Smooth muscle cell of the brain vasculature (primary cell): ENCODE measurements at places on chromosomes 7 and 10.

DNA sequence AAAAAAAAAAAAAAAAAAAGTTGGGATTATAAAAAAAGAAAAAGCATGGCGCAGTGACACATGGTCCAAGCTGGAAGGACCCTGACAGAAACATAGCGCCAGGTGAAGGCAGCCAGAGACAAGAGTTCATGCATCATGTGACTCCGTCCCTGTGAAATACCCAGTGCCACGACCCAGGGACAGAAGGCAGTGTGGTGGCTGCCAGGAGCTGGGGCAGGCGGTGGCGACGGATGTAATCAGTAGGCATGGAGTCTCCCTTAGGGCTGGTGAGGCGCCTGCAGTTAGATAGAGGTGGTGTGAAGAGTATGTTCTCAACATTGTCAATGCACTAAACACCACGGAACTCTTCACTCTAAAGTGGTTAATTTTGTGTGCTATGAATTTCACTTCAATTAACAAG lies 43.9 kb downstream of the STK32C start:
- no peak for DNase-seq

DNA sequence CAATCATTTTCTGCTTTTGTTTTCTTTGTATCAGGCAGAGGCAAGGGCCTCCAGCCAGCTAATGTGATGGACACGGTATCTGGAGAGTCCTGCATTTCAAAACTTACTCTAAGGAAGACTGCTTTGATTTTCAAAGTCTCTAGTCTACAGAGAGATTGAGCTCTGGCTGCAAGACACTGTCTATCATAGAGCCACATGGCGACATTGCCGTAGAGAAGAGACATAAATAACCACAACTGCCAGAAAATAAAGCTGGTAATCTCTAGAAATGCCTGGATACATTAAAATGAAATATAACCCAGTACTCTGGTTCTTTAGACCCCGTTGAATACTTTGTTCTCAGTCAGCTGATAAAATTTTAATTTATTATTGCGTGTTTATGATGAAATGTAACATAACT lies 90.8 kb downstream of the OTUD1 start:
- DNase-seq: no peak

- DNase-seq: no peak
Observed at GRCh38 chr7:12540850-12541249, 29.7 kb upstream of the SCIN start.

GRCh38 chr7:94205529-94205928 lies 189.2 kb upstream of the COL1A2 start:
- no peak for DNase-seq

DNA sequence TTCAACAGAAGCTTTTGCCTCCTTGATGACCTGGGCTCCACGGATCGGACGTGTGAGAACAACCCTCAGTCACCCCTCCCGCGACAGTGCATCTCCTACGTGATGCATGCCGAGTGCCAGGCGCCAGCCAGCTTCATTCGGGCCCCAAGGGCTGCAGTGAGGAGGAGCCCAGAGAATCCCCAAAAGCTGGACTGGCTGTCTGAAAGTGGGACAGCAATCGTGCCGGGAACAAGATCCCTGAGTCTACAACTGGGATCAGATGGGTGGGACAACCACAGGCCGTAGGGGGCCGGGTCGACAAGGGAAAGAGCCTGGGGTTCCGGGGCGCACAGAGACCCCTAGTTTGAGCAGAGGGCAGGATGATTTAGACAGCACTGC lies 27.2 kb downstream of the EBF3 start:
- DNase-seq: no peak

DNA sequence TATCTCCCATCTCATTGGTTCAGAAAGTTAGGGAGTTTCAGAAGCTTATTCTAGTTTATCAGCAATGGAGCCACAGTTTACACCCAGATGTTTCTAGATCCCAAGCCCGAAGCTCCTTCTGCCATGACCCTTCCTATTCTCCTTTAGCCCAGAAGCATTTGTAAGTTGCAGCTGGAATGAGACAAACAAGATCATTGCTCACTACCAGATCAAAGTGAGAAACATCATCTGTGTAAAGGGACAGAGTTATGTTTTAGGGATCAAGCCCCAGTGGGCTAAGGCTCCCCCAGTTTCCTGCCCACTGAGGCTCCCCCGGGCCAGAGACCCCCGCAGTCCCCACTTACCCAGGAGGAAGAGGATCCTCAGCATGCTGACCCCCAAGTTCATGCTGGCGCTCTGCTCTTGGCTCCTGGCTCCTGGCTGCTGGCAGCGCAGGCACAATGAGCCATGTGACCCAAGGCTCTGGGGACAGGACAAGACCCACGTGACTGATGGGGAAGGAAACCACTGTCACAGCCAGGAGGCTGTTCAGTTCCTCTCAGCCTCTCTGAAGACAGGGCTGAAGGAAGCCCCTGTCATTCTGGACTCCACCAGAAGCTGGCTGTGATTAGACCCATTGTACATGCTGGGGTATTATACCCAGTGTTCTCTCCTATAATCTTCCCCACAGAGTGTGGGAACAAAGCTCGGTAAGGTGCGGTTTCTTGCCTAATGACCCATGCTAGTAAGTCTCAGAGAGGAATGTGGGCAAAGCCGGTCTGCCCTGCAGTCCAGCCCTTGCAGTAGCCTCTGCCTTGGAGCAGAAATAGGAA lies at the start of gene TMEM273:
TMEM273 (minus strand) TSS at position 442 of the 812 bp plus-strand sequence; CDS start at position 387, 55 bp downstream.
- no peak for DNase-seq

DNA sequence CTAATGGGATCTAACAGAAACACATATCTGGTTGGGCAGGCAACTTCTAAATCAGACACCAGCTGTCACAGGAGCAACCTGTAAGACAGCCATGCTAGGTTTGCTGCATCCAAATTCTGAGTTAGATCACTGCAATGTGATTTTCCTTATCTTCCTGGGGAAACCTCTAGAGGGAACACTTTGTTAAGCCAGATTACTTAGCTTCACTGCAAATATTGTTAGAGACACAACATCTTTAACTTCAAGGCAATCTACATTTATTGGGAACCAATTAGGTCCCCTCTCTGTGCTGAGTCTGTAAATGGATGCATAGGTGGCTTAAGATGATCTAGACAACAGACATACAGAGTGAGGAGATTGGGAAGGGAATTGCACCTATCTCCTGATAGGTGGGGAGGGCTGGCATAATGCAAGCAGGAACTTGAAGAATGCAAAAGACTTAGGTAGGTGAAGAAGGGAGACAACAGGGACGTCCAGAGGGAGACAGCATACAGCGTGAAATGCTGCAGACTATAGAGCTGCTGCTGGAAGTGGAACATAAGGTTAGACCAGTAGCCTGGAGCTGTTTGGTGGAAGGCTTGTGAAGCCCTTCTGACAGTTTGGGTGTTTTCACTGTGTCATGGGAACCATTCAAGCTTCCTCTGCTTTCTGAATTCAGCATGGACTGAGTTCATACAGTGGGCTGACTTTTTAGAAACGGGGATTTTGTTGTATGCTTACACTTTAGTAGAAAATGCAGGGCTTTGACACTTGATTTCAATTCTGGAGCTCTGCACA lies 109.8 kb upstream of the ELMO1 start:
- no peak for DNase-seq

DNA sequence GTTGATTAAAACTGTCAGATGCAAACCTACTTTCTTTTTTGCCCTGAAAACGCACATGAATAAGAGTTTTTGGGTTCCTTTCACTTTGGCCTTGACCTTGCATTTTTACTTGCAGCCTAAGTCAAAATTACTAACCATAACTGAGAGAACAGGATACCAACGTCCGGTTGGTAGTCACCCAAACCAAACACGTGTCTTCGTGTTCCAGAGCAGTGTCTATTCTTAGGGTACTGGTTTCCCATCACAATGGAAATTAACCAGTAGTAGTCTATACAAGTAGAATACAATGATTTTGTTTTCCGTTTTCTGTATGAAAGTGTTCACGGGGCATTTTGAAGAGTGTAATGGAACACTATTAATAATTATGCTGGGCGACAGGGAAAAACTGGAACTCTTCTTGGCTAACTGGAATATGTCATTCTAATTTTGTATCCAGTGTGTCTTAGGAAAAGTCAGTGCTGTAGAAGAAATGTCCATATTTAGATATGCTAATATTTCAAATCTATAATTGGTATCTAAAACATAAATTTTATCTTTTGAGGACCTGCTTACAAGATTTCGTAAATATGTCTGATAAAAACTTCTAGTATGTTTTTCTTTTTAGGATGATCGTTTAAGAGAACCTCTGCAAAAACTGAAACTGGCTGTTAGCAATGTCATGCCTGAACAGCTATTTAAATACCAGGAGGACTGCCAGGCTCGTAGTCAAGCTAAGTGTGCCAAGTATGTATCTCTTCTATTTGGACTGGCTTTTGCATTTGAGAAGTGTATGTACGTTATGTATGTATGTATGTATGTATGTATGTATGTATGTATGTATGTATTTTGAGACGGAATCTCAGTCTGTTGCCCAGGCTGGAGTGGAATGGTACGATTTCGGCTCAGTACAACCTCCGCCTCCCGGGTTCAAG lies 40.9 kb downstream of the UBN2 start:
- no peak for DNase-seq

DNA sequence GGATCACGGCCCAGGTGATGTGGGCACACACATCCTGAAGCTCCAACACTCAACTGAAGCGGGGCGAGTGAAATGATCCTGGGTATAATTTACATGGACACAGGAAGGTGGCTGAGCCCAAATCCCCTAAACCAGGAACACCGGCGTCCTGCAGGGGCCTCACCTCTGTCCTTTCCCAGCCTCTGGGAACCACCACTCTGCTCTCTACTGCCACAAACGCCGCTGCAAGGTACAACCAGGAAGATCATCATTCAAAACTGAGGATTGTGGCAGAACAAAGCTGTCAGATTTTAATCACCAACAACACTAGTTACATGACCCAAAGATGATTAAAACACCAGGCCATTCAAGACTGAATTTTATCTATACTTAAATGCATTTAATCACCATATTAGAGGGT lies 104.0 kb downstream of the DIP2C start:
- DNase-seq: no peak

DNA sequence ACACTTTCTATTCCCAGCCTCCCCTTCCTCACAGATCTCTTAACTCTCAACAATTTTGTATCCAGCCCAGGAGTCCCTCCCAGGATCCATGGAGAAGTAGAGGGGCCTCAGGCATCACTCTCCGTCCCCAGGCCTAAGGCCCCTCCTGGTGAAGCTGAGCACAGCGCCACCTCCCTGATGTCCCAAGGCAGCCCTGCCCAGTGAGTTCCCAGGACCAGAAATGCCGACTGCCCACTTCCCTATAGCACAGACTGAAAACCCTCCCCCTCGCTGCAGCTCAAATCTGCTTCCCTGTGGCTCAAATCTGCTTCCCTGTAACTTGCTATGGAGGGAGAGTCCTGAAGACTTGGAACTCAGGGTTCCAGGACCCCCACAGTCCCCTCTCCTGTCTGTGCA lies 35.6 kb downstream of the YKT6 start:
- DNase-seq: no peak

GRCh38 chr7:13797545-13797944 lies 191.9 kb downstream of the ETV1 start:
- DNase-seq: peak; percentile 31

- no peak for DNase-seq
Observed at GRCh38 chr7:2631946-2632732, at the start of gene TTYH3. Gene TTYH3 (plus strand): TSS chr7:2631986. CDS start chr7:2632156, 170 bp downstream.

- DNase-seq: no peak
Observed at GRCh38 chr7:151168003-151168786, 701 bp upstream of the GBX1 start.

DNA sequence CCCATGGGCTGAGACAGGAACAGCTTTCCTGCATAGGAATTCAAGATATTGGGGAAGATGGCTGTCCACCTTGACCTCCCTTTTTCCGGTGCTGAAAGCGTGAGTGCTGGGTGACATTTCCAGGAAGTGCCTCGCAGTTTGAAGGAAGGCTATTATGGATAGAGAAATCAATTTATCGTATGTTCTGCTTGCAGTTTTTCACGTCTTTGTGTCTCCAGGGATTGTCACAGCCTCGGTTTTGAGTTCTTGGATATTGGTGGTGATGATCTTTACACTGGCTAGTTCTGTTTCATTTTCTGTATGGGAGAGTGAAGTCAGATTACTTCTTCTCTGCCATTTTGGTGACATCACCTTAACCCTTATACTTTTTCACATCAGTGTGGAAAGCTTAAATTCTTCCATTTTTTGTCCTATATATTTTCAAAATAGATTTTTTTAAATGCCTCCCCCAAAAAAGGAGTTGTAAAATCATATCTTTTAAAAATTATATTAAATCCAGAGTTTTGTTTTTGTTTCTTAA lies 102.5 kb upstream of the APBB1IP start:
- DNase-seq: no peak

- no peak for DNase-seq
Observed at GRCh38 chr7:25669961-25670841, 441.9 kb upstream of the NPVF start.

DNA sequence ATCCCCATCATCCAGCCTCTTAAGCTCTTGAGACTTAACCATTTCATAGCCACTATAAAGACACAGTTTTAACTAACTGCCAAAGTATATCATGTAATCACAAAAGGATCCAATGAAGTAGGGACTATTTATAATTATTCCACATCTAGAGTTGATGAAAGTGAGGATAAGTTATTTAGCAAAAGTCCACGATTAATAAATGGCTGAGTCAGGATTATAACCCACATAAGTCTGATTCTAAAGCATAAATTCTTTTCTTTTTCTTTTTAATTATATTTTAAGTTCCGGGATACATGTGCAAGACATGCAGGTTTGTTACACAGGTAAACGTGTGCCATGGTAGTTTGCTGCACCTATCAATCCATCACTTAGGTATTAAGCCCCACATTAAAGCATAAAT lies 166.1 kb downstream of the PPP1R3A start:
- DNase-seq: no peak

DNA sequence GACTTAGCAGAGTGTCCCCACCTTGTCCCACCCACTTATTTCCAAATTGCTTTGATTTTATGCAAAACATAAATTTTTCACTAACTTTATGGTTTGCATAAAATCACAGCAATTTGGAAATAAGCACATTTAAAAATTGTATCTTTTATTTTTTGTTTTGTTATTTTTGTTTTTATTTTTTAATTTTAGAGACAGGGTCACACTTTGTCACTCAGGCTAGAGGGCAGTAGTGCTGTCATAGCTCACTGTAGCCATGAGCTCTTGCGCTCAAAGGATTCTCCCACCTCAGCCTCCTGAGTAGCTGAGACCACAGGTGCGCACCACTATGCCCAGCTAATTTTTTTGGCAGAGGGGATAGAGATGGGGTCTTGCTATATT lies 43.2 kb downstream of the APBB1IP start:
- no peak for DNase-seq

- no peak for DNase-seq
Observed at GRCh38 chr10:89091496-89091895, 100.9 kb downstream of the FAS start.

GRCh38 chr7:39633563-39634477 lies 10.4 kb downstream of the RALA start:
- DNase-seq: no peak

GRCh38 chr10:106474876-106475275 lies 689.6 kb downstream of the SORCS1 start:
- DNase-seq: no peak

DNA sequence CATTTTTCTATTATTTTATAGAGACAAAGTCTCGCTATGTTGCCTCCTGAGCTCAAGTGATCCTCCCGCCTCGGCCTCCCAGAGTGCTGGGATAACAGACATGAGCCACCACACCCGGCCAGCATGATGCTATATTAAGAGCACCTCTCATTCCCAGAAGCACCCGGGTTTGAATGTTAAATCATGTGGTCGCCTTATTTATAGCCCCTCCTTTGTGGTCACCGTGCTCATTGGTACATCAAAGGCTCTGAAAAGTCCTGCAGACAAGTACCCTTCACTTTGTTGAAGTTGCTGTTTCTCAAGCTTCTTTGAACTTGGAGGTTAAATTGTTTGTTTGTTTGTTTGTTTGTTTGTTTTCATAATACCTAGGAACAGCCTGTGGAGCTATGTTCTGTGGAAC lies 40.0 kb downstream of the CLIP2 start:
- no peak for DNase-seq

- peak; percentile 10 for DNase-seq
Observed at GRCh38 chr7:152866125-152866524, 106.6 kb downstream of the ACTR3B start.
